ENCODE measurements at places on chromosomes 7 and 10.
A peak's percentile ranks its signal among the peaks of the same experiment; 100 is the strongest.

DNA sequence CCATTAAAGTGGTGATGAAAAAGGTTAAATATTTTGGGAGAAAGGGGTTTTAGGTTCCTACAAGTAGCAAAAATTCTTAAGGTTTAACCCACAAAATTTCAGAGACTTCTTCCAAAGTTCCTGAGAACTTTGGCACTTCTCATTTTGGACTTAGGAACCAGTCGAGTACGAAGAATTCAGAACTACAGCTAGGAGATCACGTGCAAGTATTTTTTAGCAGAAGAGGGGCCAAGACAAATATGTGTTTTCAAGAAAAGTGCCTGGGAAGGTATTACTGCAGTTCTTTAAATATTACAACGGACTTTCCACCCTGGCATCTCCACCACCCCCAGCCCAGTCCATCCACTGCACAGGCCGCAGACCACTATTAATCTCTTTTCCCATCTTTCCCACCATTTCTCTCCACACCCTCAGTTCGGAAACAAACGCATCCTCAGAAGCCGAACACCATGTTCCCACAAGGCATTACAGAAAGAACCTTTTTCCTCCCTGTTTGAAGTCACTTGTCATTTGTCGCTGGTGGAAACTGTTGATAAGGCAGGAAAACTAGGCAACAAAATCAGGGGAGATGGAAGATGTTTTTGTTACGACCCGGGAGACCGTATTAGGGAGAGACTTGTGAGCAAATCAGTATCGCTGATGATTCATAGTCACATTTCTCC is 7.1 kb downstream of the INHBA start:
- DNase-seq: peak; percentile 36

- DNase-seq: no peak
These were observed 559.7 kb upstream of the MGMT start for GRCh38 chr10:128907155-128907941.

- DNase-seq: no peak
These were observed 212.8 kb downstream of the TRIL start for GRCh38 chr7:28745351-28745750.

- peak; percentile 91 for DNase-seq
These were observed 6.9 kb upstream of the HYCC1 start for GRCh38 chr7:23020742-23021401.

GRCh38 chr10:60654813-60655464 is 123.3 kb upstream of the CDK1 start:
- DNase-seq: peak; percentile 13

DNA sequence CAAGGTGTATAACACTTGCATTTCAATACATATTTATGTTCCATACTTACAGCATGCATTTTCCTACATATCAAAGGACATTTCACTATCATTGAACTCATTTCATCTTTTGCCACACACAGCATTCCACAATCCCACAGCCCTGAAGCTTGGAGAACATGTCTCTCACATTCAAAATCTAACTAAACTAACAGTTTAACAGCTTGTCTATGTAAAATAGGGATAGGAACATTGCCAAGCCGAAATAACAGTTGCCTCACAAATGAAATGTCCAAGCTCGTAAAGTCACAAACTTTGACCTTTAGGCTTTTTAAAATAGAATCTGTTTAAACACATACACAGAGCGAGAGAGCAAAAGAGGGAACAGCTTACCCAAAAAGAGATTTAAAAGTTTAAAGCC is 65.3 kb downstream of the HGF start:
- DNase-seq: no peak

DNA sequence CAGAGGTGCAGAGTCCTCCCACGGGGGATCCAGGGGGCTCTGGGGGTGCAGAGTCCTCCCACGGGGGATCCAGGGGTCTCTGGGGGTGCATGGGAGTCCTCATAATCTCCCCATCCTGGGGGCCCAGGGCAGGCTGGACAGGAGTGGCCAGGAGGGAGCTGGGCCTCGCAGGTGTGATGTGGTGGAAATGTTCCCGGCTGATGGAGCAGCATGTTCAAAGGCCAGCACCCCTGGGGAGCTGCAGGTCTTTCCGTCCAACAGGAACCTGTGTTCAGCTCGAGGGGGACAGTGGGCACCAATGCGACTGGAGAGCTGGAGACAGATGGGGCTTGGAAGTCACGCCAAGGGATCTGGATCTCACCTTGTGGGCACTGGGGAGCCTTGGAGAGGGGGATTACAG is 38.5 kb upstream of the PSMG3 start:
- DNase-seq: no peak

DNA sequence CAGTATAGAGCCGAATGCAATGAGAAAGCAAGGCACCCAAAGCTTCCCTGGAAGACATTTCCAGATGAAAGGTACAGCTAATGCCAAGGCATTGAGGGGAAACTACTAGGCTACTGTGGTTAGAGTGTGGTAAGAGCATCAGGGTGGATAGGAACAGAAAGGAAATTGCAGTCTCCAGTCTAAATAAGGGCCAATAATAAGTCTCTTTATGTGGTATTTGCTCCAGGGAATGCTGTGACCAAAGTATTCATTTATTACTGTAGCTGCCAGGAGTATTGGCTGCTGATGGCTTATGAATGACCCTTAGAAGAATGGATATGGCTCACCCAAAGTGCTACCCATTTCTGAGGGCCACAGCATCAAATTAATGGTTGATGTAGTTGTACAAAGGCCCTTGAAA is 30.1 kb upstream of the POT1 start:
- no peak for DNase-seq

- DNase-seq: no peak
These were observed 62.9 kb downstream of the SCRN1 start for GRCh38 chr7:29926741-29927140.

DNA sequence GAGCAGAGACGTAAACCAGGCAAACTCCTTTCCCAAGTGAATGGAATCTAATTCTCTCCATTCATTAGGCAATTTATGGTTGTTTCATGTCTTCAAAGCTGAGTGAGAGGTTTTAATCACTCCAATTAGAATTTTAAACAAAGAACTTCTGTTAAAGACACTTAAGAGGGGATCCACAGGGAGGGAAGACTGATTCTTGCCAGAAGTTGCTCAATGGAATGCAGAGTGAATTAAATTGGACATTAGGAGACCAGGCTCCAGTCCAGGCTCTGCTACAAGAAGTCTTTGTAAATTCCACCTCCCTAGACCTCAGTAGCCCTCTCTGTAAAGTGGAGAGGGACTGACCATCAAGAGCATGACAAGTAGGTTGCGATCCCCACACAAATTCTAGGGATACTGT is 130.7 kb upstream of the TMEM72 start:
- no peak for DNase-seq

DNA sequence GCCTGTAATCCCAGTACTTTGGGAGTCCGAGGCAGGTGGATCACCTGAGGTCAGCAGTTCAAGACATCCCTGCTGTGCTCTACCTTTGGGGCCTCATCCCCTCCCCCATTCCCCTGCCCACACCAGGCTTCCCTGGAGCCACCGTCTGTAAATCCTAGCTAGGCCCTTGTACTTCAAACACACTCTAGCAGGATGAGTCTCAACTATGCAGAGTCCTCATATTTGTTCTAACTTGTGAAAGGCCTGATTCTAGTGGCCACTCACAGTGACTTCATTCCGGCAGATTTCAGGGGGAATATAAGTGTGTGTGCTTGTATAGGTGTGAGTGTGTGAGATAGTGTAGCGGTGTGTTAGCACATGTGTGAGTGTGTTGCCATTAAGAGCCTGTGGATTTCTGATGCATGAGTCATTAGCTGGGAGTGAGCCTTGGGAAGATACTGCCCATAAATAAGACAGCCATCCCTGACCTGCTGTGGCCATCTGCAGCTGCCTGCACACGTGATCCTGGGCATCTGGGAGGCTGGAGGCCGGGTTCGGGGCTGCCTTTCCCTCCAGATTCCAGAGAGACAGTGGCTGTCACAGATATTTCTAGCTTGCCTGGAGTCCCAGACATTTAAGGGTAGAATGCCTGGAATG is 1.7 kb upstream of the NEURL1 start:
- no peak for DNase-seq

GRCh38 chr10:60894786-60895185 is 49.2 kb downstream of the RHOBTB1 start:
- DNase-seq: no peak

GRCh38 chr7:132521423-132521822 is 54.8 kb downstream of the PLXNA4 start:
- no peak for DNase-seq
